ENCODE measurements at places on chromosomes 12 and 14.

DNA sequence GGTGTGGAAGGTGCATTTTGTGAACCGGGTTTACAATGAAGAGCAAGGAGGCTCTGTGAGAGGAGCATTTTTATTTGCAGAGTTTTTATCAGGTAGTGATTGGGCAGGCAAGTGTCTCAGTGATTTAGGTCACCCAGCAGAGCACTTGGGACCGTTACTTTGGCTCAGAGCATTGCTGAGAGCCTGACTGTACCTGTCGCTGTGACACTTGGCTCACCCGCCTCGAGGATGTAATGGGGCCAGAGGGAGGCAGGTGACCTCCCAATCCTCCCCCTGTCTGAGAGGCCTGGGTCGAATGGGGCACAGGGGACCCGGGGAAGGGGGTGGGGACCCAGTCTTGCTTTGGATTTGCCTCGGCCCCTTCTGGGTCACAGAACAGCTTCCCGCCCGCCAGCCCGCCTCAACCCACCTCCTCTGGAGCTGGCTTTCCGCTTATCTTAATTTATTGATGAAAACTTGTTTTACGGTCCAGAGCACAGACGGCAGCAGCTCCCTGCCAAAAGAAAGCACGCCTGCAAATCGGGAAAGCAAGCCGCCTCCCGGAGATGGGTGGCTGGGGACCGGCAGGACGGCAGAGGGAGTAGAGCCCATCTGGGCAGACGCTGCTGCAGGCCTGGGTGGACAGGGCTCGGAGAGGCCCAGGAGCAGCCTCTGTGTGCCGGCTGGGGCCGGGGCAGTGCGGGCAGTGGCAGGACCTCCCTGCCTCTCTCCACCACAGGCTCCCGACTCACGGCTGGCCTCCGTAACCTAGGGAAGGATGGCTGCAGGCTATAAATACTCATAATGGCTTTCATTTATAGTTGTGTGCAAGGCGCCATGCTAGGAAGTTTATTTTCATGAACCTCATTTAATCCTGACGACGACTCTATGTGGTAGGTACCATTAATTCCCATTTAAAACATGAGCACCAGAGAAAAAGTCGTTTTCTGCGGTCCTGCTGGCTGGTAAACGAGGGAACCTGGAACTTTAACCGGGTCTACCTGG, 187.1 kb downstream of the TSPAN9 start:
- no peak for DNase-seq

GRCh38 chr14:91089958-91090535, 23.8 kb upstream of the DGLUCY start:
- no peak for DNase-seq

DNA sequence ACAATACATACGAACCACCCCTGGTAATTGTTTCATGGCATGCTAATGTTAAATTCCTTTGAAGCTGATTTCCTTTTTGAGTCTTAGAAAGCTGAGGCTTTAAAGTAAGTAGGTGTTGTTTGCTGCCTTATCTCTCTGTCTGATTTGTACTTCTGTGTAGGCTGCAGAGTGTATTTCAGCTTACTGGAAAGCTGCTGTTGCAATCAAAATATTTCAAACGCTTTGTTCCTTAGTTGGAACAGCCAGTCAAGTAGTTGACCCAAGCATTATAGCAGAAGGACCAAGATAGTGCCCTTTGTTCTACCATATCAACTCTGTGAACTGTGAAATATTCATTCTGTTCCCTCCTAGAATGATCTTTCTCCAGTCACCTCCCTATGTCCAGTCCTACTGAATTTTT, 3.1 kb downstream of the PKP2 start:
- no peak for DNase-seq

DNA sequence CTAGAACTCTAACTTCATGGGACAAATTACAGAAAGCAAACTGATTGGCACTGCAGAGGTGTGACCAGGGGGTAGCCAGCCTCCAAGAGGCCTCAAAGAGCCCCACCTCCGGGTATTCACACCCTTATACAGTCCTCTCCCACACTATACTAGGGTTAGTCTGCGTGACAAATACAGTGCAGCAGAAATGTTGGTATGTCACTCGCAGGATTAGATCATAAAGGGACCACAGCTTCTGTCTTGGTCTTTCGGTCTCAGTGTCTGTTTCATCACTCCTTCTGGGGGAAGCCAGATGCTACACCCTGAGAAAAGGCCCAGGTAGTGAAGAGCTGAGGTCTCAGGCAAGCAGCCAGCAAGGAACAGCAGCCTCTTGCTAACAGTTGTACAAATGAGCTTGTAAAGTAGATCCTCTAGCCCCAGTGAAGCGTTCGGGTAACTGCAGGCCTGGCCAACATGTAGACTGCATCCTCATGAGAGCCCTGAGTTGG, 68.9 kb upstream of the SAV1 start:
- no peak for DNase-seq

DNA sequence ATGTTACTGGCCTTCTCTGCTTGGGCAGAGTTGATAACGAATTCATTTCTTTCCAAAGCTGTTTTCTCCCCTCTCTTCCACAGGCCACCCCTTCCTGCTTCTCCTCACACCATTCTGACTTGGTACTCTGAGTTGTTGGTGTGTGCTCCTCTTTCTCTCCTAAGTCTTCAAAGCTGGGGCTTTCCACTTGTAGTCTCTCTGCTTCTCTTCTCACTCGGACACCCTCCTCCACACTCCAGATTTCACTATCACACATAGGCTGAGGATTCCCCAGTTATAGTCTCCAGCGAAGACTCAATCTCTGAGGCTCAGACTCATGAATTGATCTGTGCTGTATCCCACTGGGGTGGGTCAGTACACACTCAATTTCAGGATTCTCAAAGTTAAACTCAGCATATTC, 201.0 kb downstream of the SSPN start:
- DNase-seq: no peak

DNA sequence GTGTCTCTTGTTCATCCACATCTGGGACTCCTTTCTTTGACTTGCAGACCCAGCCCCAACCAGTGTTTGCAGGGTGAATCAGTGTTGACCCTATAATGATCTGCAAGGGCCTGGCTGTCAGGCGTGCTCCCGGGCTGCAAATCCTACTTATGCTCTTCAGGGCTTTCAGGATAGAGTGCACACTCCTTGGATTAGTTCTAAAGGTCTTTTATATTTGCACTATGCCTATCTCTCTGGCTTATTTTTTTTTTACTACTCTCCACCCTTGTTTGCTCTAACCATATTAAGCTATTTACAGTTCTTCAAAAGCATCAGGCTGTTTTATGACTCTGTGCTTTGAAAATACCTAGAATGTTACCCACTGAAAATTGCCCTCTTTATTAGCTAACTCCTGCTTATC, 4.3 kb upstream of the PRICKLE1 start:
- no peak for DNase-seq

DNA sequence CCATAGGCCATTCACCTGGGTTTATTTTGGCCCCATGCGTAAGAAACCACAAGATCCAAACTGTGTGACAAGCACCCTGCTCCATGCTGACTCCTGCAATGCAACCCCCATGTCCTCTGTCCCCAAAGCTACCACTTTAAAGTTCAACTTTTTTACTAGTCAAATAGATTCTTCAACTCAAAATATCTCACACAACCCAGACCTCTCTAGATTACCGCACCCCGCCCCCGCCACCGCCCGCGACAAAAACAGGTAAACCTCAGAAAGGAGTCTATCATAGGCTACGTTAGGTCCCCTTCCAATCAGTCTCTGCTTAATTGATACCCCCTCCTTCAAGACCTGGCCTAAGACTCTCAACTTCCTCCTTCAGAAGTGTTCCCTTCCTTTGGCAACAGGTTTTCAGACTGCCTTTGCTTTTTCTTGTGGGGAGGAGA, 2.2 kb downstream of the ZFP36L1 start:
- DNase-seq: no peak

DNA sequence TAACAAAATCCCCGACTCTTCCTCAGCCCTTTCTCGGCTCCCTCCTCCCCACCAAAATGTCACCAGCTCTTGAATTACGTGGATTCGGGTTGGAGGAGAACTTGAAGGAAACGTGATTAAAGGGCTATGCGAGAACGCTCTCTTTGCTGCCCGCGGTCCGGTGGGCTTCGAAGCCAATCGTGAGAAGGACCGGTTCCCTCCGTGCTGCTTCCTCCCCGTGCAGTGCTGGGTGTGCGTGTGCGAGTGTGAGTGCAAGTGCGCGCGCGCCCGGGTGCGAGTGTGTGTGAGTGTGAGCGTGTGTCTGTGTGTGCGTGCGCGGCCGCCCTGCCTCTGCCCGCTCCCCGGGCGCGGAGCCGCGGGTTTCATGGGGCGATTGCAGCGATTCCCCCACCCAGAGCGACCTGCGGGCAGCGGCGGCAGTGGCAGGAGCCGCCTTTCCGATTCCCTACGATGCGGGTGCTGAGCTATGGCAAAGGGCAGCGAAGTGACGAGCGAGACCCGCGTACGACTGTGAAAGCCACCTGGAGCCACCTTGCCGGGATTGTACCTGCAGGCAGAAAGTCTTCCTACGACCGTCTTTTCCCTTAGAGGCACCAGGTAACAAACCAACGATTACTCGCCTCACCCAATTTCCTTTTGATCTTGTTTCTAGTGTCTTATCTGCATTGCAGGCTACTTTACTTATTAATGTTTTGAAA, 1.4 kb downstream of the LRFN5 start:
- no peak for DNase-seq
